ENCODE measurements at places on chromosomes 2 and 18.
A peak's percentile ranks its signal among the peaks of the same experiment; 100 is the strongest.

DNA sequence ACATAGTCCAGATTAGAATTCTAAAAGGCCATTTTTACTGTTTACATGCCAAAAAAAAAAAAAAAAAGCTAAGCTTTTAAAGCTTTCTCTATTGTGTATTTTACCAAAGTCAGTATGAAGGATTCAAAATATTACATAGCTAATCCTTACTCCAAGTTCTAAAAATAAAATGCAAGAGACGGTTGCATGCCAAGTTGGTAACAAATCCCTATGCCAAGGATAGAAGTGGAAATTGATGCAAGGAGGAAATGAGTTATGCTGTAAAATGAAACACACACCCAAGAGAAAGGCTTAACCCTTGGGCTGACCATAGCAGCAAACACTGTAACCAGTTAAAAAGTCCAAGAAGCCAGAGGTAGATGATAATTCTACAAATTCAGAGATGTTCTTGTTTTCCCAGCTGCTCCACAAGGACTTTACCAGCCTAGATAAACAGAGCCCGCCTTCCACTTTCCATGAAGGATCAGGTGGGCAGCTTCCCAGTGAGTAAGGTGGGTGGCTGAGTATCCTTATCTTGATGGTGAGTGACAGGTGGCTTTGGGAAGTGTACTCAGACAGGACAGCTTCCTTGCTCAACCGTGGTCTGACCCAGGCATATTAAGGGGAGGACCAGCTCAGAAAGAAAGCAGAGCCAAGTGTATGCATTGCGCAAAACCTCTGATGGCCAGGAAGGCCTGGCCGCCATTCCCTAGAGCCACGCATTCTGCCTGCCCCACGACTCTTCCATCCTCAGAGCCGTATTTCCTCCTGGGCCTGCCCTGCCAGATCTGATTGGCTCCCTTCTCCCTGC, 34.4 kb downstream of the ATP8B1 start:
- DNase-seq: no peak

DNA sequence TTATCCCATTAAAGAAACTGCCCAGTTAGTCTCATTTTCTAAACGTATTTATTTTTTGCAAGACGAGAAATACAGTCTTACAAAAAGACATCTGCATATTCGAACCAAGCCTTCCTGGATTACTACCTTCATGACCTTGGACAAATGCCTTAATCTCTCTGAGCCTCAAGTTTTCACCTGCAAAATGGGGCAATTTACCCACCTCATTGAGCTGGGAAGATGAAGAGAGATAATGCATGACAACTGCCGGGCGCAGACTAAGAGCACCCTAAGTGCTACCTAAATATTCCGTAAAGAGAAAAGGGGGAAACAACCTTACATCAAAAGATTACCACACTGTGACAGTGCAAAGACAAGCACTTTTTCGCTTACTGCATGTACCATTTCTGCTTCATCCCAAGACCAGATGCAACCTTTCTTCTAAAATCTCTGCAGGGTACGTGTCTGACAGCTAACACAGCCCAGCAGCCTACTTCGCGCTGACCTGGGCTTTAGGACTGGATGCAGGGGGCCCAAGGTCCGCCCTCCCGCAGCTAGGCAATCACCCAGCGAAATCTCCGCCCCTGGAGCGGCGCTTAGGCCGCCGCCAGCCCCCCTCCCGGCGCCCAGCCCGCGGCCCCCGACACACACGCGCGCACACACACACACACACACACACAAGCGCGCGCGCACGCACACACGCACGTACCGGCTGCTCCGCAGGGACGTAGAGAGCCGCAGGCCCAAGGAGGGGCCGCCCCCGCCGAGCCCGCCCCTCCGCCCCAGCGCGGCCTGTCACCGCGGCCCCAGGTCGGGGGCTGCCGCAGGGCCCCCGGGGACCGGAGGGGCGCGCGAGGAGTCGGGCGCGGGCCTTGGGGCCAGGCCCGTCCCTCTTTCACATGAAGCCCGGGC, 766 bp downstream of the MAP3K2 start:
- peak; percentile 89 for DNase-seq

DNA sequence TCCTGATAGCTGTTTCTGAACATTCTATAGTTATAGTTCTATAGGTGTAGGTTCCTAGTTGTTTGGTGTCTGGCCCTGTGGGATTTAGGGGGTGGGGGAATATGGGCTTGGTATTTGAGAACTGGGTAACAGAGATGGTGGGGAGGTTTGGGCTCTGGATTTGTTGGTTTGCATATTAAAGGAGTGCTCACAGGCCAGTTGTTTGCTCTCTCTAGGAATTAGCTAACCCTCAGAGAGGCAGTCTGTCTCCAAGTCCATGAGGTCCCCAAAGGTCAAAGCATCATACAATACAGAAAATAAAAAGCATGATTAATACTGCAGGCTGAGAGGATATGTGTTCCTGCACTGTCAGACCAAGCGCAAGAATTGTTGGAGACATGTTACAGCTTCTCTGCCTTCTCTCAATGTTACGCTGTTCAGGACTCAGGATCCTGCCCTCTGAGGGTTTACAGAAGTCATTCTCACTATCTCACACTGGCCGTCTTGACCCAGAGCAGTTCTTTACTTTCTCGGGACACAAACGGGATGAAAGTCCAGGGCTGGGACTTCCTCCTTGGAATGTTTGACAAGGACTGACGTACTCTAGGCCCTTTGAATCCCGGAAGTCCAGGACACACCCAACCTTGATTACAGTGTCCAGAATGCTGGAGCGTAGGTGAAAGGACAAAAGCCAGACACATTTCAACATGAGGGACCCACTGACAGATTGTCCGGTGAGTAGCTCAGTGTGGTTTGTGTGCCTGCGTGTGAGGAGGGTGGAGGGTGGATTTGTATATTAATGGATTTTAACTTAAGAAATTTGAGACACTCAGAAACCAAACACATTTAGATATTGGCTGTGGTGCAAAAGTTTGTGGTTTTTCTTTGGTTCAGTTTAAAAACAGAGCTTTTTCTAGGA, at the start of gene NOSTRIN:
NOSTRIN (plus strand) TSS at position 677 of the 898 bp plus-strand sequence; CDS start at position 687, 10 bp downstream.
- DNase-seq: no peak

DNA sequence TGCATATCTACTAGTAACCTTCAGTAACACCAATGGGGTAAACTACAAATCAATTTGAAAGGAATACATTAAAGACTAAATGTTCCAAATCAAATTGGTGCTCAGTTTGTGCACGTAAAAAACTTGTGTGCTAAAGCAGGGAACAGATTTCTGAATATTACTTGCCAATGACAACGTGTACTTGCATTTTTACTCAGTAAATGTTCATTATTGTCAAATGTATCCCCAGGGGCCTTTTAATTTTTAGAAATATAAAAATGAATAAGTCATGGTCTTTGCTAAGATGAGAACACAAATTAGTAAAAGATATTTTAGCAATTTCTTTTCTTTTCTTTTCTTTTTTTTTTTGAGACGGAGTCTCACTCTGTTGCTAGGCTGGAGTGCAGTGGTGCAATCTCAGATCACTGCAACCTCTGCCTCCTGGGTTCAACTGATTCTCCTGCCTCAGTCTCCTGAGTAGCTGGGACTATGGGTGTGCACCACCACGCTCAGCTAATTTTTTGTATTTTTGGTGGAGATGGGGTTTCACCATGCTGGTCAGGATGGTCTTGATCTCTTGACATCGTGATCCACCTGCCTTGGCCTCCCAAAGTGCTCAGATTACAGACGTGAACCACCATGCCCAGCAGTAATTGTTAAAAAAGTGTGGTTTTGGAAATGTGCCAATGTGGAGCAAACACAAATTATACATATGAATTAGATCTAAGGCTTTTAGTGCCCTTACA, 52.6 kb downstream of the PMAIP1 start:
- no peak for DNase-seq

GRCh38 chr18:24136967-24137373, 1.9 kb upstream of the CABYR start:
- no peak for DNase-seq

DNA sequence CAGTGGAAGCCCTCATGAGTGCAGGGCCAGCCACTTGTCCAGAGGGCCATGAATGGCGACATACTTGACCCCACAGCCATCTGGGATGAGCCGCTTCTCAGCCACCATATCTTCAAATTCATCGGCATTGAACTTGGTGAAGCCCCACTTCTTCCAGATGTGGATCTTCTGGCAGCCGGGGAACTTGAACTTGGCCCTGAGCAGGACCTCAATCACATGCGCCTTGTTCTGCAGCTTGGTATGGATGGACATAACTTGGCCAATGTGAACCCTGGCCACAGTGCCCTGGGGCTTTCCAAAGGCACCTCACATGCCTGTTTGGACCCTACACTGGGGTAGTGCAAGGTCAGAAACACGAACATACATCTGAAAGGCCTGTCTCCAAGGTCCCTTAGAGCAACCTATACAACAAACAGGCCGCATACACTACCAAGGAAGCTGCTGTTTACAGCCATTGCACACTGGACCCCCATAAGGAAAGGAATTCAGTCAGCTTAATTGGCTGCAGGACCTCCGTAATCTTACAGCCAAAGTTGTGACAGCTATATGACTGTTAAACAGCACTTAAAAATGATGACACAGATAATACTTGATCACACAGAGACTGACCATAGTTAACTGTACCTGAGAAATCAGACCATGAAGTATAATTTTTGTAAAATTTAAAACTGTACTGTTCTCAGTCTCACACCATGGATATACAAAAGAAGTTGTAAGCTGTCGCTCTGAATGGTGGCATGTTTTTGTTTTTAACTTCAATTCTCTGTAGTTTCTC, 53.8 kb downstream of the USP34 start:
- no peak for DNase-seq

DNA sequence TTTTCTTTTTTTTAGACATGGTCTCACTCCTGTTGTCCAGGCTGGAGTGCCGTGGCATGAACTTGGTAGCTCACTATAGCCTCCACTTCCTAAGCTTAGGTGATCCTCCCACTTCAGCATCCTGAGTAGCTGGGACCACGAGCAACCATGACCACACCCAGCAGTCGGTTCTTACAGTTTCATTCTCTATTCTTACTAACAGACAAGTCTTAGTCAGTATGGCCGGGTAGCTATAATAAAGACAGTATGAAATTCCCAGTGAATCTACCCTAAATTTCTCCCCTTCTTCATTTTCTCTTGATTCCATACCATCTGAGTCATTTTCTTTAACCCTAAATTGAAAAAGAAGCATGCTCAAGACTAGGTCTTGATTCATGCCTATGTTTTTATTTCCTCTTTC, 775.3 kb upstream of the NRXN1 start:
- DNase-seq: no peak

DNA sequence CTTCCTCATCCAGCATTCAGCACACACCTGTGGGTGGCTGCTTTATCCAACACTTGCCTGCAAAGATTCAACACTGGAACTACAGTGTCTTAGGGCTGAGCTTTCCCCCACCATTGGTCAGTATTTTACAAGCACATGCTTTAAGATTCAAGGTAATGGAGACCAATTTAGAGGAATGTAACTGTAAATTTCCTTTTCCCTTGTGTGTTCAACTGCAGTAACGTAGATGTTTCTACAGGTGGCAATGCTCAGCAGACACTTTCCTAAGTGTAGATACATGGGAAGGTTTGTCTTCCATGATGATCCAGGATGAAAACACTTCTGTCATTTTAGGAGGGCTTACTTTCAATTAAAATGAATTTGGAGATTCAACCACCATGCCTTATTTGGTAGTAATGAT, 143.6 kb upstream of the PXDN start:
- DNase-seq: no peak

GRCh38 chr18:59057969-59058368, 81.7 kb upstream of the SEC11C start:
- DNase-seq: no peak

Data from immature natural killer cell (primary cell).